ENCODE measurements at places on chromosomes 3 and 15. TPM values are rescaled to one million over a fixed set of nuclear protein-coding genes. Genes with fewer than 3 reads are reported as not detected.

DNA sequence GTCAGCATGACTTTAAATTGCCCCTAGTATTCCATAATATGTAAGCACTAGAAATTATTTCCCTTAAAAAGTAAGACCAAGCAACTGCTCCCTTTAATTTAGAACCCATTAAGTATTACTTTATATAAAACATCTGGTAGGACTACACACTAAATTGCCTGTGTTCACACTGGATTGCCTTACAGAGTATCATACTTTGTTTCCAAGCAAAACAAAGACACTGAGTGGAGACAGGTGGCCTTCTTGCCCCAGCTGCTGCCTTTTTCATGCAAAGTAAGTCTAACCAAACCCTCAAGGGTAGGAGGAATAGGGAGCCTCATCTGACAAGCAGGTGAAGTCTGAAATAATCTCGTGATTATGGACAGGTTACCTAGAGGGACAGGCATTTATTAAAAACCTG is 87.3 kb downstream of the PEX5L start:
- H3K27ac ChIP-seq = no peak overlapping the region
- DNase-seq = no peak
- no peaks in the 10 kb centered on the region for H3K4me1 ChIP-seq
- H3K4me3 ChIP-seq = no peak overlapping the region
- H3K27me3 ChIP-seq = no peaks in the 10 kb centered on the region

AADACL2 gene
- not detected for total RNA-seq

- H3K27me3 ChIP-seq = no peaks in the 10 kb centered on the region
- no peak overlapping the region for H3K27ac ChIP-seq
- H3K4me1 ChIP-seq = no peaks in the 10 kb centered on the region
- no peaks in the 10 kb centered on the region for H3K36me3 ChIP-seq
- DNase-seq = no peak
These were observed 407.1 kb downstream of the LSAMP start for GRCh38 chr3:116037954-116038911.

DNA sequence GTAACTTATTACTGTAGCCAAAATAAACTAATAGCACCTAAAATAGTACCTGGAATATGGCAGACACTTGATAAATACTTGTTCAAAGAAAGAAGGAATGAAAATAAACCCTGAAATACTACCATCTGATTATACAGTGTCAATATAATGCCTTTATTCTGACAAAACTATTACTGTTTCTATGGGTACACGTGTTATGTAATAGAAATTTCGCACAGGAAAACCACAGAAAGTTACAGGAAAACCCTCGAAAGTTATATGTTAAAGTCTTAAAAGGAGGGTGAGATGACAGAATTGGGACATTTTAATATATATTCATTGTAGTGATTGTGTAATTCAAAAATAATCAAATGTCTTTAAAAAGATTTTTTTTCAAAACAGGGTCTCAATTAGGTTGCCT is 28.8 kb downstream of the ETFA start:
- no peak overlapping the region for H3K27ac ChIP-seq
- no peak overlapping the region for H3K4me3 ChIP-seq
- DNase-seq = no peak
- H3K27me3 ChIP-seq = no peaks in the 10 kb centered on the region
- H3K36me3 ChIP-seq = no peaks in the 10 kb centered on the region

LRRN1 gene
- total RNA-seq = not detected

GRCh38 chr3:20904671-20905070 is 718.7 kb upstream of the SGO1 start:
- H3K4me1 ChIP-seq = no peaks in the 10 kb centered on the region
- no peak overlapping the region for H3K27ac ChIP-seq
- no peak for DNase-seq
- H3K36me3 ChIP-seq = no peaks in the 10 kb centered on the region
